ENCODE measurements at places on chromosomes 5 and 9. TPM values are rescaled to one million over a fixed set of nuclear protein-coding genes. Genes with fewer than 3 reads are reported as not detected.

GRCh38 chr9:121185178-121185745, 16.4 kb downstream of the RAB14 start:
- DNase-seq = no peak
- no peak overlapping the region for H3K4me3 ChIP-seq
- H3K27ac ChIP-seq = no peak overlapping the region

SLC12A2 gene
- 11.5 TPM for total RNA-seq

QRFP gene
- not detected for total RNA-seq

IL4 gene
- not detected for total RNA-seq

DNA sequence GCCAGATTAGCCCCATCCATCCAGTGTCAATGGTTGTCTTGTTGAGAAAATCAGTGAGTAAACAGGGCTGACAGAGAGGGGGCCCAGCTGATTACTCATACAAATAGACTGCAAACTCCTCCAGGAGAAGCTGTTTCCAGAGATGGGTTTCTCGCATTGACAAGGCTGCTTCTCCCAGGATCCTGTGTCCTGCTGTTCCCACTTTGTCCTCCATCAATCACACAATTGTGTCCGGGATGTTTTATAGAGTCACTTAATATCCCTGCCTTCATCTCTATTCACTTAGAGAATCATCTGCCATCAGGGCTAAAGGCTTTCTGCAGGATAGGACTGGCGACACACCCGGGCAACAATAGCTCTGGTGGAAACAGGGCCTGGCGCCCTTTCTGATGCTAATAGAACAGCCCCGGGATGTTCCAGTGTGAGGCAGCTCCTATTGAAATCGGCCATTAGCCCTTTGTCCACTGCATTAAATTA, 71.7 kb upstream of the TBCA start:
- no peak for DNase-seq
- H3K27ac ChIP-seq = no peak overlapping the region
- H3K4me1 ChIP-seq = peaks cover 15% of the 10 kb centered on the region
- no peak overlapping the region for H3K4me3 ChIP-seq
- peaks cover 24% of the 10 kb centered on the region for H3K27me3 ChIP-seq
- no peaks in the 10 kb centered on the region for H3K36me3 ChIP-seq

GRCh38 chr9:34687276-34688030, 3.6 kb downstream of the CCL19 start:
- no peak overlapping the region for H3K27ac ChIP-seq
- H3K36me3 ChIP-seq = no peaks in the 10 kb centered on the region
- no peak overlapping the region for H3K4me3 ChIP-seq
- H3K27me3 ChIP-seq = no peaks in the 10 kb centered on the region
- no peaks in the 10 kb centered on the region for H3K4me1 ChIP-seq

- H3K4me3 ChIP-seq = no peak overlapping the region
- H3K4me1 ChIP-seq = no peaks in the 10 kb centered on the region
- no peaks in the 10 kb centered on the region for H3K36me3 ChIP-seq
These were observed 30.9 kb upstream of the LPAR1 start for GRCh38 chr9:111069183-111069582.

PIP5K1B gene
- not detected for total RNA-seq

SOX30 gene
- total RNA-seq = not detected

- H3K4me1 ChIP-seq = peaks cover 5% of the 10 kb centered on the region
- H3K4me3 ChIP-seq = no peak overlapping the region
- no peak for DNase-seq
These were observed 35.8 kb upstream of the TLX3 start for GRCh38 chr5:171272996-171273970.

DNA sequence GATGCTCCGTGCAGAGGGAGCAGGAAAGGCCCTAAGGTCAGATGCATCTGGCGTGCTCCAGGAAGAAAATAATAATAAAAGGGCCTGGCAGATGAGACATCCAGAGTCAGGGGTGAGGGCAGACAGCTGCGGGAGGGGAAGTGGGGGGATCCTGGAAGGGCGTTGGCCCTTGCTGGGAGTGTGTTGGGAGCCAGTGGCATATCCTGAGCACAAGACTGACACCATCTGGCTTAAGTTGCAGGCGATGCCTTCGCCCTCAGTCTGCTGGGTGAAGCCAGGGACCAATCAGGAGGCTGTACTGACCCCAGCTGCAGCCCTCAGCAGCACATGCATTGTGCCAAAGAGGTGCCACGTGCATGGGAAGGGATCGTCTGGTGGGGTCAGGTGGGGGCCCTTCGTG, 3.8 kb downstream of the OR2V2 start:
- peaks cover 7% of the 10 kb centered on the region for H3K27me3 ChIP-seq
- peaks cover 9% of the 10 kb centered on the region for H3K4me1 ChIP-seq
- H3K36me3 ChIP-seq = no peaks in the 10 kb centered on the region
- no peak for DNase-seq
- no peak overlapping the region for H3K4me3 ChIP-seq

DNA sequence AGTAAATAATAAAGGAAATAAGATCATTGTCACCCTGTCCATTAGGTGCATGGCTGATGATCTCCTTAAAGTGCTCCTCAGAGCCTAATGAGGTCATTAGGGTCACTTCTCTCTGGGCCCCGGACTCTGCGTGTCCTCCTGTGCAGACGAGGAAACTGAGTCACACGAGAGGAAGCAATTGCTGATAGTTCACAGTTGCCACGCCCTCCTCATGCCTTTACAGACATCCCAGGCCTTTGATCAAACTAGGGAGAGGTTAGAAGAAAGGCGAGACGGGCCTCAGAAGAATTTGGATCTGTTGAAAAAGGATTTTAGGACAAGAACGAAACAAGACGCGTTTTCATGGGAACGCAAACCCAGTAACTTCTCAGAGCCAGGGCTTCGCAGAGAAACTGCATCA, 32.0 kb upstream of the MSX2 start:
- H3K27ac ChIP-seq = no peak overlapping the region
- H3K27me3 ChIP-seq = peaks cover 66% of the 10 kb centered on the region
- H3K36me3 ChIP-seq = no peaks in the 10 kb centered on the region
- no peak overlapping the region for H3K4me3 ChIP-seq

DNA sequence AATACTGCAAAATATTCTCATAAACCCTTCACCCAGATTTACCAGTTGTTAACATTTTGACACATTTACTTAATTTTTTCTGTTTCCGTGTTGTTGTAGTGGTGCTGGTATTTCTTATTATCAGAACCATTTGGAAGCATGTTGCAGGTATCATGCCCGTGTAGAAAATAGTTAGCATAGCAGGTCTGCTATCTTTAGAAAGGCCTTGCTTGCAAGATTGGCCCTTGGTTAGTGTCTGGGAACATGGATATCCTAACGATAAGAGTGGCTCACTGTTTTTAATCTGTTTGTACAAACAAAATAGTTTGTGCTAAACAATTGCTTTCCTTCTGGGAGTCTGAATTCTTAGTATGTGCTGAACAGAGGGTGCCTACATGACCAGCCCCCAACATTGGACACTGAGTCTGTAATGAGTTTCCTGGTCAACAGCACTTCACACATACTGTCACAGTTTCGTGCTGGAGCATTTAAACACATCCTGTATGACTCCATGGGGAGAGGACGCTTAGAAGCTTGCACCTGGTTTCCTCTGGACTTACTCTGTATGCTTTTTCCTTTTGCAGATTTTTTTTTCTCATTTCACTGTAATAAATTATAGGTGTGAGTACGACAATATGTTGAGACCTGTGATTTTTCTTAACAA, 66.9 kb downstream of the MAN2A1 start:
- DNase-seq = no peak
- peaks cover 11% of the 10 kb centered on the region for H3K4me1 ChIP-seq
- H3K27me3 ChIP-seq = no peaks in the 10 kb centered on the region
- peaks cover 48% of the 10 kb centered on the region for H3K36me3 ChIP-seq
- no peak overlapping the region for H3K4me3 ChIP-seq

DNA sequence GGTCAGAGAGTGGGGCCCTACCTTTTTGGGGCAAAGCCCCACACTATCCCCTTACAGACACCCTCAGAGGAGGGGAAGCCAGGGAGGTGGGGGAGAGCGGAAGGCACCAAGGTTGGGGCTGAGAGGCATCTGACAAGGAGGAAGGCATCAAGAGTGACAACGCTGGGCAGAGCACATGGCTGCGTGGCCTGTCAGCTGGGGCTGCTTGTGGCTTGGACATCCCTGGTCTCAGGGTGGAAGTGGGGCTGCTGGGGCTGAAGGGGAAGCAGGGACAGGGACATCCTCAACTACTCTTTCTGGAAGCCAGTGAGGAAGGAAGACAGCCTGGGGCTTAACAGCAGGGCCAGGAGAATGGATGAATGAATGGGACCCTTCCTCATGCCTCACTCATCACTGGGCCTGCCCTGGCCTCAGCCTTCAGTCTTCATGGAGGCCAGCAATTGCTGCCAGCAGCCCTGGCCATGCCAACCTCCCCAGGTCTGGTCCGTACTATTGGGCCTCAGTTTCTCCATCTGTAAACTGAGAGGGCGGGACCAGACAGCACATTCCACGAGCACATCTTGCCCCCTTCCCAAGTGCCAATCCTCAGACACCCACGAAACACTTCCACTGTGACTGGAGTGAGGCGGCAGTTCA, 993 bp upstream of the RALGDS start:
- peak overlapping the region; percentile 93 for H3K27ac ChIP-seq
- peaks cover 52% of the 10 kb centered on the region for H3K4me1 ChIP-seq
- peaks cover 4% of the 10 kb centered on the region for H3K36me3 ChIP-seq
- peak overlapping the region; percentile 71 for H3K4me3 ChIP-seq
- H3K27me3 ChIP-seq = no peaks in the 10 kb centered on the region

- no peak for DNase-seq
- H3K27ac ChIP-seq = no peak overlapping the region
- peaks cover 10% of the 10 kb centered on the region for H3K36me3 ChIP-seq
- peaks cover 3% of the 10 kb centered on the region for H3K4me1 ChIP-seq
- no peaks in the 10 kb centered on the region for H3K27me3 ChIP-seq
- no peak overlapping the region for H3K4me3 ChIP-seq
These were observed 21.9 kb downstream of the ZDHHC21 start for GRCh38 chr9:14671377-14671776.

DNA sequence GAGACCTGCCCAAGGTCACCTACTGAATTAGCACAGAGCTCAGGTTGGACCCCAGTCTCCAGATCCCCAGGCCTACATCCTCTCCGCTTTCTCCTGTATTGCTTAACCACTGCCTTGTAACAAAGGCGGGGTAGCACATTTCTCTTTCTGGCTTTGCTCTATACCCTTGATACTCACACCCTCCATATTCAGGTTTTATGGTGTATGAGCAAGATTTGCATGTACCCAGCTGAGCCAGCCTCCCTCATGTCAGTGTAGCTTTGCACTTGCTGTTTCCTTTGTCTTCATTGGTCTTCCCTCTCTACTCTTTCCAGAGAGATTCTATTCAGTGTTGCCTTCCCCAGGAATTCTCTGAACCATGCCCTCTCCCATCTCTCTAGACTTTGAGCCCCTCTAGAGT, 19.6 kb upstream of the ZCCHC7 start:
- no peaks in the 10 kb centered on the region for H3K36me3 ChIP-seq
- peaks cover 7% of the 10 kb centered on the region for H3K4me1 ChIP-seq
- no peak overlapping the region for H3K4me3 ChIP-seq
- no peak overlapping the region for H3K27ac ChIP-seq
- peaks cover 4% of the 10 kb centered on the region for H3K27me3 ChIP-seq
- no peak for DNase-seq
